ENCODE measurements at places on chromosomes 16 and 17.

DNA sequence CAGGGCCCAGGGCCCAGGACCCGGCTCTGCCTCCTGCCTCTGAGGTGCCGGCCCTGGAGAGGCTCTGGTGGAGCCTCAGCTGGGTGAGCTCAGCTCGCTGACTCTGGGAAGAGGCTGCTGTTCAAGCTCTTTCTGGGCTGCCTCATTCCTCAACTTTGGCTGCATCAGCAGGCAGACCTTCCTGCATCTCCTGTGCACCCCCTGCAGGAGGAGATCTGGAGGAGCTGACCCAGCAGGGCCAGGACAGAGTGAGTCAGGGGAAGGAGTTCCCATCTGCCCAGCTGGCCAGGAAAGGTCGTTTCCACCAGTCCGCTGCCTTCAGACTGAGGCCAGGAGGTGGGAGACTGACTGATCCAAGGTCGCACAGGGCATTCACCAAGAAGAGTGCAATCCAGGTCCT, 10.7 kb downstream of the CRHR1 start:
- peak; percentile 46 for DNase-seq

DNA sequence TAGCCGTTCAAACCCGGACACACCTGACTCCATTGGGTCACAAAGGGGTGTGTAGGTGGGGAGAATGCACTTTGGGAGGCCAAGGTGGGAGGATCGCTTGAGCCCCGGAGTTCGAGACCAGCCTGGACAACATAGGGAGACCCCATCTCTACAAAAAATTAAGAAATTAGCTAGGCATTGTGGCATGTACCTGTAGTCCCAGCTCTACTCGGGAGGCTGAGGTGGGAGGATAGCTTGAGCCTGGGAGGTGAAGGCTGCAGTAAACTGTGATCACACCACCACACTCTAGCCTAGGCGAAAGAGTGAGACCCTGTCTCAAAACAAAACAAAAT, 942 bp upstream of the PHOSPHO1 start:
- DNase-seq, result no peak

GRCh38 chr16:85673529-85674417, 15.0 kb downstream of the GINS2 start:
- no peak for DNase-seq

GRCh38 chr16:84583995-84584394, 33.9 kb downstream of the COTL1 start:
- no peak for DNase-seq

- DNase-seq, result no peak
Measured at GRCh38 chr16:19817875-19818274, 66.8 kb downstream of the GPRC5B start.

DNA sequence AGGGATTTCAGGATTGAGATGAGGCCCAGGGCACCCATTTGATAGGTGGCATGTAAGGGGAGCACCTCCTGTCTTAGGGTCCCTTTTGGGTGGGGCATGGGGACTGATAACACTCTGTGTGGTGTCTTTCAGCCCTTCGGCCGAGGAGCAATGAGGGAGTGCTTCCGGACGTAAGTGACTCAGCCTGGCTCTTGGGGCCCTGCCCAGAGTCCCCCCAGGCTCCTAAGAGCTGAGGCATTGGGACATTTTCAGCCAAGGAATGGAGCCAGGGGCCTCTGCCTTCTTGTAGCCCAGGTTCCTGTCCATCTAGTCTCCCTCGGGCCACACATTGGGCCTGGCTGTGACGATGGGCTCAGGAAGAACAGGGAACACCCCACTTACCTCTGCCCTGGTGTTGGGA, 44.4 kb downstream of the EEF2K start:
- DNase-seq, result no peak

DNA sequence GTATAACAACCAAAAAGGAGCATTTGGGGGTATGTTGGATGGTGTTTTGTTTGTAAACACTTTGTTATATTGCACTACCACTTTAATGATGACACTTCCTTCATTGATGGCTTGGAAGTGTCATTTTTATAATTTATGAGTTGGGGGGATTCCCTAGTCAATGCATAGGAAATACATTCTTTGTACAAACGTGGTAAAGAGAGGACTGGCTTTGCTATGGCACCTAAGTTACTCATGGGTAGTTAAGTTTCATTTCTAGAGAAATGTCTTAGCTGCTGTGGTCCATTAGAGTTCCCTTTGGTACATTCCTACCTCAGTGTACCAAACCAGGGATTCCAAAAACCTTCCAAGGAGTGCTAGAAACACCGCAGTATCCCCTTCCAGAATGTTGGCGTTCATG, 63.7 kb upstream of the CMIP start:
- no peak for DNase-seq

- DNase-seq, result no peak
Measured at GRCh38 chr16:88716201-88716600, 9.9 kb downstream of the CTU2 start.

DNA sequence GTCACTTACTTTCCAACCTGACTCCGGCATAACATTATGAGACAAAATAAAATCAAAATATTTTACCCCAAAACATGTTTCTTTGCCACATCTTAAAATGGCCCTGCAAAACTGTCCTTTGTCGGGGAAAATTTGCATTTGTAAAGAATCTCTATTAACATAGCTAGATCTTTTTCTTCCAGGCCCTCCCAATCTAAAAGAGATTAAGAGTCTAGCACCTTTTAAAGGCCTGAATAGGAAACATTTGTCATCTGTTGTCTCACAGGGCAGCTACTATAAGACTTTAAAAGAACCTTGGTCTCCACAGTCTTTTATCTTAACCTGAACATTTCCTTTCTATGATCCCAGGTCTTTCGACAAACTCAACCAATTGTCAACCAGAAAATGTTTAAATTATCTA, 18.1 kb upstream of the DHRS7B start:
- no peak for DNase-seq

DNA sequence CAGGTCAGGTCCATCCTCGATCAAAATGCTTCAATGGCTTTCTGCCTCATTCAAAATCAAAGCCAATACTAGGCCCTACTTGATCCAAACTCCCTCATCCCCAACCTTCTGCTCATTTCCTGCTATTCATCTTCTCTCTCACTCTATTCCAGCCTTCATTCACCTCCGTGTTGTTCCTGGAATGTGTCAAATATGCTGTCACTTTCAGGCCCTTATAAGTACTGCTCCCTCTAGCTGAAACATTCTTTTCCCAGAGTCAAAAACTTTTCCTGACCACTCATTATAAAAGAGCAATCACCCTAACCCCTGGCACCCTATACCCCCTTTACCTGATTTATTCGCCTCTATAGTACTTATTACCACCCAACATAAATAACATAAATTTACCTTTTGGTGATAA, 303.7 kb upstream of the PMFBP1 start:
- DNase-seq, result no peak

DNA sequence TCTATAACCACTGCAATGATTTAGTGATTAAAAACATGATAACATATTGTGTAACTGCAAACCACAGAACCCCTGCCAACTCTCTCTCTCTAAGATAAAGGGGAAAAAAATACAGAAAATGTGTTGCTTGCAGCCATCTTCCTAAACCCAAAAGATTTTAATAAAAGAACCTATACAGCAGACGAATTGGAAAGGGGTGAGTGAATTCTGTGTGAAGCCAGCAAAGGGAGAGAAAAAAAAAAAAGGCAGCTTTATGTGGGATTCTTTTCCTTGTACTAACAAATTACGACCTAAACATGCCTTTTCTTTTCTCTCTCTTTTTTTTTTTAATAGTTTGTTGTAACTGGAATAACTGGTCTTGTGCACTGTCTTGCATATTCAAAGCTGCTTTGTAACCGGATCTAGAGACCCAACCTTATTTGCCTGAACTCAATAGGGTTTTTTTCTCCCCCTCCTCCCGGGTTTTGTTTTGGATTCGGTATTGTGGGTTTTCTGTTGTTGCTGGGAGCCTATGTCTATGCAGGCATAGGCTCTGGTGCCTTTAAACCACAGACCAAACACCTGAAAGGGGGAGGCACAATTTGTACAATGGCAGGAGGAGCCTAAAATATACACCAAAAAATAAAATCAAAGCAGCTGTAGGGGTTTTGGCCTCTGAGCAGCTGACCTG, 7.0 kb upstream of the ZFHX3 start:
- DNase-seq, result no peak

- no peak for DNase-seq
Measured at GRCh38 chr16:10535461-10535860, 44.9 kb downstream of the EMP2 start.

All from Calu3 (cell line).